ENCODE measurements at places on chromosomes 4 and X.

DNA sequence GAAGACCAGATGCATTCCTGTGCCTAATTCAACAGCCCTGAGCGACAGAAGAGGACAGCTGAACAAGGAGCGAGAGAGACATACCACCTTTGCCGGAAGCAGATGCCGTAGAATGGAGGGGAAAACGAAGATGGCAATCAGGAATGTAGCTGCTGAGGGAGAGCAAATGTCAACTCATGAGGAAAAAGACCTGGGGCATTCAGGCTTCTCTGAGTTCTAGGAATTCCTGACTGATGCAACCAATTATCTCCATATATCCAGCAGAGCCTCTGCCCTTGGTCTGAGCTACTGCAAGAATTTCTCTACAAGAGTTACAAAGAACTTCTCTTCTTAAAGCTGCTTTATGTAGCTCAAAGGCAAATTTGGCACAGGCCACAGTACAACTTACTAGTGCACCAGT lies 40.5 kb upstream of the INPP4B start:
- DNase-seq, result no peak

DNA sequence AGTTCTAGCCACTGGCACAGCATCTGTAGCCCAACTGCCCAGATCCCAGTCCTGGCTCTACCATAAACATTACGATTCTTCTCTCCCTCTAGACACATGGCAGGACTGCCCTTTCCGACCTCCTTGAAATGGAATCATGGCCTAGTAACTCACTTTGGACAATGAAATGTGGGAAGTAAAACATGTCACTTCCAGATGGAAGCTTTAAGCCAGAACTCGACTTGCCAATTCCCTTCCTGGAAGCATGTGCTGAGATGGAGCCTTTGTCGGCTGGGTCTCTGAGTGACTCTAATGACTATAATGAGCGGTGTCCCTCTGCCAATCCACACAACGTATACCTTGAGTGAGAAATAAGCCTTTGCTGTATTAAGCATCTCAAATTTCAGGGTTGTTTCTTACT lies 34.7 kb downstream of the SH3RF1 start:
- DNase-seq, result no peak

DNA sequence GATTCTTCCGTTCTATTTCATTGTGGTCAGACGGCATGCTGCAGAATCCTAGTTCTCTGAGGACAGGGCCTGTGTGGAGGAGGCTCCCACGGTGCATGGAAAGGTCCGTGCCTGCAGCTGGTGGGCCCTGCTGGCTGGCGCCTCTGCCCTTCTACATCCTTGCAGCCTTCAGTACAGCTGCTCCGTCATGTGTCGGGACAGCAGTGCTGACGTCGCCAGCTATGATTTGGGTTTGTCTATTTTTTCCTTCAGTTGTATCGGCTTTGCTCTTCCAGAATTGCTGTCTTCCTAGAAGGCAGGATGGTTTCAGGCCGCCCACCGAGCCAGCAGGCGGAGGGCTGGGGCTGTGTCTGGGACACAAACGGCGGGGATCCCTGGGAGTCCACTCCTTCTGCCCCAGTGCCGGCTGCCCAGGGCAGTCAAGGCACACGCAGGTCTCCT lies 32.1 kb upstream of the CPLX1 start:
- no peak for DNase-seq

- DNase-seq, result no peak
These were observed 25.2 kb upstream of the GK start for GRCh38 chrX:30627818-30628652.

DNA sequence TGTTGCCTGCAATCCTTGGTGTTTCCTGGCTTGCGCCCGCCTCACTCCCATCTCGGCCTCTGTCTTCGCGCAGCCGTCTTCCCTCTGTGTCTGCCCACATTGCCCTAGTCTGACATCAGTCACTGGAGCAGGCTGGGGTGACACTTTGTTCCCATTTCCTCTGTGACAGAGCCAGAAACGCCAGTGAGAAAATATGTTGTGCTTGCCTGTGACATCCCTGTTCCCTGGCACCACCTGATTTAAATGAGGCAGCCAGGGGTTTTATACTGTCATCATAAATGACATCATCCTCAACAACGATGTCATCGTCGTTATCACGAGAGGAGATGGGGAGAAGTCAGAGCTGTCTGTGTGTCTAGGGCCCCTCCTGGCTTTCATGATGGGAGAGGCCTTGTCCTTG lies 29.1 kb downstream of the ZNF185 start:
- no peak for DNase-seq

DNA sequence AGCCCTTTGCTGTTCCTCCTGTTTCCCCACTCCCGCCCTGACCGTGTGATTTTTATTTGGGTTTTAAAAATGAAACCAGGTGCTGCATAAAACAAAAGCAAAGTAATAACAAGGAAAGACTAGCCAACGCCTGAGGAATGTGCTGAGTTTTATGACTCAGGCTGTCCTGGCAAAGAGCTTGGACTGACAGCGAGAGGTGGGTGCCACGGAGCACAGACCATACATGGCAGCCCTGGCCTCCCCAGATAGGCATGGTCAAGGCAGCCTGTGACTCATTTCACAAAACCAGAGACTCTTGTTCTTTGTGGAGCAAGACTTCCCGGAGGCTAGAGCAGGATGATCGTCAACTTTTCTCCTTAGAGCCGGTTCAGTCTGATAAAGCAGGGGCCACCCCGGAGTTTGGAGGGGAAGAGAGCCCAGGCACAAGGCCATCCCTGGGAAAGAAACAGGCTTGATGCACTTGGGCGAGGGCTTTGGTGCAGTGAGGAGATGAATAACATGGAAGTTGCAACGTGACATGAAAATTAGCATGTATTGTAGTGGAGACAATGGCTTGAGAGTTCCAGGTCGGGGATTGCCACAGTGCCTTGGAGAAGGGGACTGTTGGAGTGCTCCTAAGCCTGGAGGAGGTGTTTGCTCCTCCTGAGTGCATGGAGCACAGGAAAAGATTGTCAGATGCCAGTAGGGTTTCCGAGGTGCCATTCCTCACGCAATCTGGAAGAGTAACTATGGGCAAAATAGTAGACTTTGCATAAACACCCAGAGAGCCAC lies 54.8 kb downstream of the C4orf51 start:
- DNase-seq, result no peak

GRCh38 chr4:14241574-14241973 lies 614.0 kb upstream of the BOD1L1 start:
- no peak for DNase-seq

GRCh38 chrX:96715481-96715880 lies 30.8 kb downstream of the DIAPH2 start:
- no peak for DNase-seq

- no peak for DNase-seq
These were observed 116.3 kb downstream of the MSN start for GRCh38 chrX:65783746-65784145.

- DNase-seq, result no peak
These were observed 538.7 kb upstream of the SMIM31 start for GRCh38 chr4:164215113-164215741.

GRCh38 chr4:55125087-55125721 lies at the start of gene KDR:
KDR (minus strand) TSS chr4:55125595; CDS start chr4:55125293, 302 bp downstream.
- DNase-seq, result peak; percentile 93

- no peak for DNase-seq
These were observed 103.8 kb upstream of the SORBS2 start for GRCh38 chr4:185915817-185916216.

DNA sequence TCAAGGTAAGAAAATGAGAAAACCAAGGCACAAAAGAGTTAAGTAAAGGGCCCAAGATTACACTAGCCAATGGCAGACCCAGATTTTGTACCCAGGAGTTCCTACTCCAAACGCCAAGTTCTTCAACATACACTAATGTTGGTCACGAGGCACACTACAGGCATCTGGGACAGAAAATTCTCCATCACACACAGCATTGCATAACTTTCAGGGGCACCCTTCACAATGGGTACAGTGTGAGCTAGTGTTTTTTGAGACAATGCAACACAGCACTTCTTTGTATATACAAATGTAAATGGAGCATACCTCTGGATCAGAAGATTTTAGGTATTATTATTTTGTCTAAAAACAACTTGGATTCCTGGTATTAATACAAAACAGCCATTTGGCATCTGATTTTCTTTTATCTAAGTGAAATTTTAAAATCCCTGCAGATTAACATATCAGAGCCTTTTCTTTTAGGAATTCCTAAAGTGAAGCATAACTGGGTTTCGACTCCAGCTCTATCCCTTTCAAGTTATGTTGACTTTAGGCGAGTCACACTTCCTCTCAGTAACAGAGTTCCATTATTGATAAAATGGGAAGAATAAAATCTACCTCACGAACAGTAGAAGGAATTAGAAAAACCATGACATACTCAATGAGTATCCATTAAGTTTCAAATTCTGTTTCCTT lies 41.1 kb downstream of the ADGRA3 start:
- DNase-seq, result no peak

- no peak for DNase-seq
These were observed 20.3 kb upstream of the GTPBP6 start for GRCh38 chrX:338836-339400.

DNA sequence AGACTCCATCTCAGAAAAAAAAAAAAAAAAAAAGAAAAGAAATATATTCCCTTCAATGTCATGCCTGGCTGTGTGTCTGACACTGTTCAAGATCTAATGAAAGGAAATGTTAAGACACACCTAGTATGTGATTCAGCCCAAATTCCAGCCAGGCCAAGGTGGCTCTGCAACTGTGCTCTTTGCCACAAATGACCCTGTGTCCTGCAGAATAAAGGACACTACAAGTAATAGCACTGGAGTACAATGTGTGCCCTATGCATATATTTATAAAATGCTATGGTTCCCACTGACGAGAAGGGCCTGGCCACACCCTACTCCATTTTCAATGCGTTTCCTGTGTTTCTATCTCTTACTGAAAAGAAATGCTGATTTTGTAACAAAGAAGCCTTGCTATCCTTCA lies 98.0 kb upstream of the SORBS2 start:
- no peak for DNase-seq

All from endothelial cell (in vitro differentiated cells).